Cerebellum (tissue), 4 donors: ENCODE measurements at places on chromosomes 4 and X.
A peak's percentile ranks its signal among the peaks of the same experiment; 100 is the strongest.

- no peak for DNase-seq
These were observed 60.0 kb downstream of the SHROOM3 start for GRCh38 chr4:76494871-76495590.

GRCh38 chr4:119550857-119551532, 77.6 kb downstream of the PDE5A start:
- no peak for DNase-seq

DNA sequence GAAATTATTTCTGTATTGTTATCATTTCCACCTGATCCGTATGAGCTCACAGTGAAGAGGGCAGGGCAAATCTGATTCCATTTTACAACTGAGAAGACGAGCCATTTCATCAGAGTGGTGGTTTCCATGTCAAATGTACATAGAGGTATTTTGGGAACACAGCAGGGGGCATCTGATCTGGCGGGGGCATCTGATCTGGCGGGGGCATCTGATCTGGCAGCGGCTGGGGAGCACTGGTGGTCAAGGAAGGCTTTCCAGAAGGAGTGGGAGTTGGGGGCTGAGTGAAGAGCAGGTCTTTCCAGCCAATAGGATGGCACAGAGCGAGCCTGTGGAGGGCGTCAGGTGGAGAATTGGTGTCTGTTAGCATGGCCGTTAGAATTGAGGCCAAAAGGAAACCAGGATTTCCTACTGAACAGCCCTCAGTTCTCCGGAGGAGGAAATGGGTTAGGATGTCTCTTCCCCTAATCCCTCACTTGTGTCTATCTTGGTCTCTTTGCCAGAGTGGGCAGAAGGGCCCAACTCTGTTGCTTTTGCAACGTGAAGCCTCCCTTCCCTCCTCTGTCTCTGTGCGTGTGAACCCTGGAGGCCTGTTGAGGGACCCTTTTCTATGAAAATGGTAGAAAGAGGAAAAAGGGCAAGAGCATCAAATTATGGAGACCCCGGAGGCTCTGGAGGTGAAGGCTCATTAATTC, 41.3 kb downstream of the RHOH start:
- no peak for DNase-seq

GRCh38 chrX:13752646-13753045, 18.1 kb downstream of the OFD1 start:
- no peak for DNase-seq

GRCh38 chrX:133235830-133236229, 17.7 kb upstream of the TFDP3 start:
- no peak for DNase-seq

- DNase-seq: no peak
These were observed 78.9 kb downstream of the MBNL3 start for GRCh38 chrX:132409780-132410556.

- DNase-seq: no peak
These were observed 326.9 kb upstream of the SLIT2 start for GRCh38 chr4:19924761-19925160.

DNA sequence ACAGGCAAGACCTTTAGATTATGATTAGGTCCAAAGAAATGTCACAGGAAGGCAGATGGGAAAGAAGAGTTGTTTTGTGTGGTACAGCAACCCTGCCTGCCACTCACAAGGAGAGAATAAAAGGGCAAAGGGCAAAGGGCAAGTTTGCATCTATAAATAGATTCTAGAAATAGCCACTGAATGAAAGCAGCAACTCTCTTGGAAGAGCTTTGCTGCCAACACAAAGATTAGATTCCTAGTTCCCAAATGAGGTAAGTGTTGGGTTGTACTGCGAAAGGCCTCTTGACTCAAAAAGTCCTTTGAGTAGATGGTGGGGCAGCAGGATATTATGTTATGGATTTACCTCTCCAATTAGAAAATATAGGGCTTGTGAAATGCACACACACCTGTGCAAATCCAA, 61.2 kb downstream of the MOSPD2 start:
- no peak for DNase-seq

GRCh38 chr4:122803788-122804208, 22.8 kb upstream of the FGF2 start:
- no peak for DNase-seq

- DNase-seq: no peak
These were observed 6.9 kb upstream of the HAUS3 start for GRCh38 chr4:2248821-2249261.

GRCh38 chr4:129344058-129344457, 248.1 kb downstream of the C4orf33 start:
- DNase-seq: peak; percentile 4

DNA sequence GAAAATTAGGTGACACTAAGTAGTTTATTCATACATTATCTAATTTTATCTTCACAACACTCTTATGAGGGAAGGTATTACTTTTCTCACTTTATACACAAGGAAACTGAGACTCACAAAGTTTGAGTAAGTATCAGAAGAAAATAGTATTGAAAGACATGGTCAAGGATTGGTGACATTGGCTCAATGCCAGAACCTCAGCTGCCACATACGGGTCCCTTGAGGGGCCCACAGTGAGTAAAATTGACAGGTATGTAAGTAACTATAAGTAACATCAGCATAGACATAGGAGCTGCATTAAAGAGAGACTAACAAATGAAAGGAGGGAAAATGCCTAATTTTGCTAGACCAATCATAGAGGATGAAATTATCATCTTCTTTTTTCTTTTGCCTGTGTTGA, 134.1 kb downstream of the COX18 start:
- no peak for DNase-seq

GRCh38 chr4:79087071-79087470, 147.8 kb upstream of the PAQR3 start:
- DNase-seq: no peak

DNA sequence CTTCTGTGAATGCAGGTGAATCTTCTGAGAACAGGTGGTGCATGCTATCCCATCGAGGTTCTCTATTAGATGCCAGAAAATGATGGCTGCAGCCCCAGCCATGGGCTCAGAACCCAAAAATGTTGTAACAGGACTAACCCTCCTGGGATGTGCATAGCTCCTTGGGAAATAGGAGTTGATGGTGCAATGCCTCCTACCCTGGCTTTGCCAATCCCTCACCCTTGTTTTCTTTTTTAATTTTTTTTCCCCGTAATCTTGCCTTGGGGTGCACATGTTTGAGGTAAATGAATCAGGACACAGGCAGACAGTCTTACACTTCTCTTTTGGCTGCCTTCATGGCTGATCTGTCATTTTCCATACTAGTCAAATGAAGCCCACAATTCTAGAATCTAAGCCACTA, 96.6 kb downstream of the KIT start:
- DNase-seq: no peak

DNA sequence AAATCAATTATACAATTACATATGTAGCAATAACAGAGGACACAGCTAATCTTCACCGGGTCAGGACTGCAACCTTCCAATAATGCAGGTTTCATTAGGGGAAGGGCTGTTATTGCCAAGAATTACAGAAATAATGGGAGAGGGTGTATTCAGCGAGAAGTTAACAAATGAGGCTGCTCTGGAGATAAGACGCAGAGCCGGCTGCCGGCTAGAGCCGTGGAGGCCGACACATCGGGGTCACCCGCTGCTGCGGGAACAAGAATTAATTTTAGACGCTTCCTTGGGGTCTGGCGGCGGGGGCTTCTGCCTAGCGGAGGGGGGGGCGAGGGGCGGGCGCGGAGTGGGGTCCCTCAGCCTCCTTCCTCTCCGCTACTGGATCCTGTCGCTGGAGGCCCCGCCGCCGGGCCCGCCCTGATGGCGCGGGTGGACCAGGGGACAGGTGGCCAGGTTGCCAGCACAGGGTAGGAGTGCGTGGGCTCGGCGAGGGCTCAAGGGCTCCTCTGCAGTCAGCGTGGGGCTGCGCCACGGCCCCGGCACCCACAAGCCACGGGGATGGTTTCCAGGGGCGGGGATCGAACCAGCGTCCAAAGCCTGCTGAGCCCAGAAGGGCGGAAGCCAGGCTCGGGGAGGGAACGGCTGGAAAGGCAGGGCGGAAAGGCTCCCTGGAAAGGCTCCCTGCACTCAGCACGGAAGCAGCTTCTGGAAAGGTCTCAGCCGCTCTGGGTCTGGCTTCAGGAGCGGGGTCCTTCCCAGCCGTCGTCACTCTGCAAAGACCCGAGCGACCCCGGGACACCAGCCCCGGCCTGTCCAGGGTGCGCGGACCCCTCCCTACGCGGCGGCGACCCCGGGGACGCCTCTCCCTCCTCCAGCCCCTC, 113.8 kb upstream of the NKX1-1 start:
- DNase-seq: no peak

GRCh38 chr4:61411241-61411640, 211.1 kb downstream of the ADGRL3 start:
- DNase-seq: no peak

GRCh38 chrX:110318664-110318968, 731 bp upstream of the AMMECR1 start:
- no peak for DNase-seq

- no peak for DNase-seq
These were observed 62.5 kb downstream of the RGS12 start for GRCh38 chr4:3355266-3355748.

GRCh38 chrX:136750364-136750763, 30.4 kb downstream of the ARHGEF6 start:
- no peak for DNase-seq

DNA sequence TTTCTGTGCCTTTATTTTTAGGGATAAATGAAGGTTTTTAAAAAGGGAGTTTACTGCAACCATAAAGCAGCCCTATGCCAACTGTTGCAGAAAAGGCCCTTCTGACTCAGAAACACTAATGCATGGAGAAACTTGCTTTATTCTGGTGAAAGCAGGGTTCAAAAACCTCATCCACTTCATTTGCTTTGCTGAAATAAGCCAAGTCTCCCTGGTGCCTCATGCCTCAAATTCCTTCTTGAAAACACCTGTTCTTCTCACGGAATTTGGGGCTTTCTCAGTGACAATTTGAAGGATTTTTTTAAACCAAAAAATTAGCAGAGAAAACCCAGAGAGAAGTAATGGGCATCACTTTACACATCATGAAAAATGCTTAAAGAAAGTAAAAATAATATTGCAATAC, 349.0 kb downstream of the PCDH7 start:
- no peak for DNase-seq

GRCh38 chrX:31383991-31384390, 312.1 kb upstream of the FTHL17 start:
- no peak for DNase-seq

DNA sequence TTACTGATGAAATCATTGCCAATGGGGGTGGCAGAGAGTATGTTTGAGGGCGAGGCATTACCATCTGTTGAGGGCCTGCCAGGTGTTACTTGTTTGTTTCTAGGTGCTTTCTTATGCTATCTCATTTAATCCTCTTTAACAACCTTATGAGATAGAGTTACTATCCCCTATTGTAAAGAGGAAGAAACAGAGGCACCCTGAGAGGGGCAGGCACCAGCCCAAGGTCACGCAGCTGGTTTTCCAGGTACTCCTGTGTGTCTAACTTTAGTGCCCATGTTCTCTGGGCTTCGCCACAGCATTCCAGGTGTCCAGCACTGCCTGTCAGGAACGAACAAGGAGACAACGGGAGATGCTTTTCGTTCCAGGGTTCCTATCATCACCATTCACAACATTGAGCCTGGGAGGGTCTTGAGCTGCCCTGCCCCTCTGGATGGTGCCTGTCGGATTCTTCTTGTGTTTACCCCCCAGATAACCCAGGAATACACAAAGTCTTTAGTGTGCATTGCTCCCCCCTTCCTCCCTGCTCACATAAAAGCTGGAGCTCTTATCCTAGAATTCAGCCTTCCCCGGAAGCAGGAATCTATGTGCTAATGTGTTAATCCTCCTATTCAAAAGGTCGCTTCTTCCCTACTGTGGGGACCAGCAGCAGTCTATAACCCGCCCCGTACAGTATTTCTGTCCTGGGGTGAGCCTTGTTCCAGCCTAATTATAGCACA, 24.9 kb upstream of the GPC4 start:
- no peak for DNase-seq

DNA sequence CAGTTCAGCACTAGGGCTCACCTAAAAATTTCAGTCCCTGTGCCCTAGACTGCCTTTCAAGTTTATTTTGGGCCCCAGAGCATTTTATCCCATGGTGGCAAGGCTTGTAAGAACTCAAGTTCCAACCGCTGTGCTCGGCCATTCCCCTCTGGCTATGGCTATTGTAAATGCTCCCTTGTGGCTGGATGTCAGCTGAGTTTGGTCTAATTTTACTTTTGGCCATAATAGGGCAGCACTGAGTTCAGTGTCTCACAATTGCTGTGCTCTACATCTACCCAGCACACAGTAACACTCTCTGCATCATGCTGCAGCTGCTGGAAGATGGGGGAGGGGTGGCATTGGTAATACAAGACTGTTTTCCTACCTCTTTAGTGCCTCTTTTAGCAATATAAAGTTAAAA, 210.8 kb upstream of the IRS4 start:
- DNase-seq: no peak

DNA sequence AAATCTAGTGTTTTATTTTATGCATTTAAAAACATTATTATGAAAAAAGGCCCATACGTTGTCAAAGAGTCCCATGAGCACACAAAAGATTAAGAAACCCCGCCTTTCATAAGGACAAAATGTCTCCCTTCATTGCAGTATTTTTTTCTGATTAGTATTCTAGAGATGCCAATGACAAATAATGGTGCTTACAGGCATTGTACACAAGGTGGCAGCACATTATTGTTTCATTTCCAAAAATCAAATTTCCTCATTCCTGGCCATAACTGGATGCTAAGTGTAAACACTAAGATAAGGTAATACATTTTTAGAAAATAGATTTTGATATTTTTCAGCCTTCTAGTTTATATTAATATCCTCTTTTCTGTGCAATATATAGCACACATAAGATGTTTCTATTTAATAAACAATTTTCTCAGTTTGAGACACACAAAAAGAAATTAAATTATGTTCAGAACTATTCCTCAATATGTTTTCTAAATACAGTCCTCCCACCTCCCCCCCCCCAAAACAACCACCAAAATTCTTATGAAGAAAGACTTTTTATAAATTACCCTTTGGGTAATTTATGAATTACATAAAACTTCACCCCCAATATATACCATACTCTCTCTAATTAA, 47.7 kb downstream of the TIGD2 start:
- peak; percentile 63 for DNase-seq

- DNase-seq: peak; percentile 54
These were observed 63.7 kb downstream of the SEC24D start for GRCh38 chr4:118772081-118772766.

GRCh38 chr4:161404346-161405110, 759.3 kb downstream of the FSTL5 start:
- no peak for DNase-seq

DNA sequence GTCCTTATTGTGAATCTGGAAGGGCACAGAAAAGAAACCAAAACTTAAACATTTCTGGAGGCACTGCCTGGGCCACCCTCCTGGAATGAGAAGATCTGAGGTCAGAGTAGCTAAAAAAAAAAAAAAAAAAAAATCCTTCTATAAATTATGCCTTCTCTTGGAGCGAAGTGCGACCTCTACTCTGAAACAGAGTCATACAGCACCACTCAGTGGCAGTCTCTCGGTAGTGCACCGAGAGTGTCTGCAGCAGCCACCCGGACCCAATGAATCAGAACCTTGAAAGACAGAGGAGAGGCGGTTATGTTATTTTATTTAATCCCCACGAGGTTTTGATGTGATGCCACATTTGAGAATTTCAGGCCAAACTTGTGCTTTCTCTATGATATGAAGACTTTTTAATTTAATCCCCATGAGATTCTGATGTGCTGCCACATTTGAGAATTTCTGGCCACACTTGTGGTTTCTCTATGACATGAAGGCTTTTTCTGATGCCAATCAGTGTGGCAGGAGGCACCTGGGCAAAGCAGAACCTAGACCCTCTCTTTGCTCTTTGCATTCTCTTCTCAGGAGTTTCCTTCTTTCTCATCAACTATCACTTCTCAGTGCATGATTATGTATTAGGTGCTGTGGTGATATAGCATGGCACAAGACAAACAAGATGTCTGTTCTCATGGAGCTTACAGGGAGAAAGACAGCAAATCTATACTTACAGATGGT, 5.6 kb upstream of the CT47C1 start:
- DNase-seq: peak; percentile 53

- no peak for DNase-seq
These were observed 652.1 kb upstream of the AADAT start for GRCh38 chr4:170741856-170742255.
